ENCODE measurements at places on chromosomes 7 and 10. TPM values are rescaled to one million over a fixed set of nuclear protein-coding genes. Genes with fewer than 3 reads are reported as not detected.

TSPAN12 gene
- not detected for total RNA-seq

CABCOCO1 gene
- total RNA-seq = not detected

ENTPD1 gene
- total RNA-seq = 14.9 TPM

ASAH2 gene
- total RNA-seq = 1.8 TPM

RAMP3 gene
- total RNA-seq = not detected

Measured in activated CD8-positive, alpha-beta T cell treated with anti-CD3 and anti-CD28 coated beads, Interleukin-2, amount 10 ng/mL, durations not matched to agents 7 days and 5 days (primary cell).